ENCODE measurements at places on chromosomes 16 and 17. TPM values are rescaled to one million over a fixed set of nuclear protein-coding genes. Genes with fewer than 3 reads are reported as not detected.

KRT25 gene
- total RNA-seq, result not detected

GRCh38 chr16:57882792-57883191 lies 80.5 kb upstream of the KIFC3 start:
- DNase-seq, result no peak

DNA sequence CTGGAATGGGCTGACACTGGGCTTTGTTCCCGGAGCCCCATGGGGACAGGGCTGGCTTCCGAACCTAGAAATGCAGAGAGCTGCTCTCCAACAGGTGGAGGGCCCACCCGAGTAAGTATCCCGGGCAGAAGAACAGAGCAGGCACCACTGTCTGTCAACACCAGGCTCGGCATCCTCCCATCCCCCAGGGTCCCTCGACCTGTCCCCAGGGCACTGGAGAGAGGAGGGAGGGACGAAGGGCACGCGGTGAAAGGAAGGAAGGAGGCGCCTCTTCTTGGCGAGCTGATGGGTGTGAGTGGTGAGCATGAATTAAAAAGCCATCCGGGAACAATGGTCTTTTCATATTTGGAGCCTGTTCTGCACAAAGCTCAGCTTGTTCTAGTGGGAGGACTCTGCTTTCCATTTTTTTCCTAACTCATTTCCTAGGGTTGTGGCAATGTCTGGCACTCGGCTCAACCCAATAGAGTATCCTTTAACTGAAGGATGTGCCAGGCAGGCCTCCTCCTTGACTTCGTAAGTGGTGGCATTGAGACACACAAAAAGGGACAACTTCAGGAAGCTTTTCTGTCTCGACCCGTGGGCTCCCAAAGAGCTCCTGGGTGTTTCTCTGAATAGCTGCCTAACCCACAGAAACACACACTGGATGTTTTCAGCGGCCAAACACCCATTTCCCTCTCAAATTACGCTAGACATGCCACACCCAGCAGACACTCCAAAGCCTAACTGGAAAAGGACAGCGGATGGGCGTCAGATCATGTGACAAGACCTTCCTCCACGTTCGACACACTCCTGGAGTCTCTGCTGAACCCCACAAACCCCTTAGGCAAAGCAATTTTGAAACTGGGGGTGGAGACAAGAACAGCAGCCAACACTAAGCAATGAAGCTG lies 47.7 kb downstream of the ZFHX3 start:
- no peak for DNase-seq

SPIRE2 gene
- 1.2 TPM for total RNA-seq

GRCh38 chr17:33049781-33050414 lies 58.3 kb downstream of the SPACA3 start:
- no peak for DNase-seq

- no peak for DNase-seq
These were observed 15.6 kb downstream of the CNTROB start for GRCh38 chr17:7947651-7948050.

- no peak for DNase-seq
These were observed 81.6 kb upstream of the XYLT1 start for GRCh38 chr16:17552351-17552750.

DNA sequence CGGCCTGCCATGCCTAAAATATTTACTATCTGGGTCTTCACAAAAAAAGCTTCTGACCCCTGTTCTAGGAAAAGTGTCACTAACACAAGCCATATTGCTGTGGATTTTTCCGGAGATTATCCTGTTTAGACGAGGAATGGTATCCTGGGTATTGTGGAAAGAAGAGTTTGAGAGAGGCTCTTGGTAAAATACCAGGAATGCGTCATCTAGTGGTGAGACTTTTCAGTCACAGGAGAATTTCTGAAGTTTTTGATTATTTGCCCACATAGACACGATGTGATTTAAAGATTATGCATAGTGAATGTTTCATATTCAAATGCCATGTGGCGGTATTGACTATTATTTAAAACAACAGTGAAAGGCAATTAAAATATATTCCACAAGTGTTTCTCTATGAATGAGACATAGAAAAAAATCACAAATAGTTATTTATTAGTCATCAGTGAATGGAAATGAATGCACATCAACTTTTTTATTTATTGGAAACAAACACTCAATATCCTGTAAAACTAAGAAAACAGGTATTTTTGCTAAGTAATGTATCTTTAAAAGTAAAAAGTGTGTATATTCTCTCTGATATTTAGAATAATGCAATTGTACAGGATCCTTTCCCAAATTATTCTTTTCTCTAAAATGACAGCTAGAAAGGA lies 7.8 kb downstream of the KRT28 start:
- DNase-seq, result peak; percentile 9

- no peak for DNase-seq
These were observed 265.0 kb downstream of the CPPED1 start for GRCh38 chr16:12538667-12539091.

DNA sequence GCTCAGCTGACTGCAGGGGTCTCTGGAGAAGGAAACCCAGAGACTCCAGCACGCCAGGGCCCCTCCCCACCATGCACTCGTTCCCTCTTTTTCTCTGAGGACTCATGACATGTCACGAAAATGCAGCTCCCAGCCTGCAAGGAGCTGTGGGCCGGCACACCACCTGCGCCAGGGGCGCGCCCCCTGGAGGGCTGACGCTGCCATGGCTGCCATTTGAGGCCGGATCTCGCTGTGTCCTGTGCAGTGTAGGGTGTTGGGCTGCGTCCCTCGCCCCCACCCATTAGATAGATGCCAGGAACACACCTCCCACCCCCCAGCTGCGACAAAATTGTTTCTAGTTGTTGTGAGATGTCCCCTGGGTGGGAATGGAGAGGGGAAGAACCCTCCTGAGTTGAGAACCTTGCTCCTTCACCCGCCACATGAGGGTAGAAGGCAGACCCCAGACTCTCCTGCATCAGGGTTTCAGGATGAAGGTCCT lies 8.2 kb downstream of the SYNGR2 start:
- DNase-seq, result no peak

DNA sequence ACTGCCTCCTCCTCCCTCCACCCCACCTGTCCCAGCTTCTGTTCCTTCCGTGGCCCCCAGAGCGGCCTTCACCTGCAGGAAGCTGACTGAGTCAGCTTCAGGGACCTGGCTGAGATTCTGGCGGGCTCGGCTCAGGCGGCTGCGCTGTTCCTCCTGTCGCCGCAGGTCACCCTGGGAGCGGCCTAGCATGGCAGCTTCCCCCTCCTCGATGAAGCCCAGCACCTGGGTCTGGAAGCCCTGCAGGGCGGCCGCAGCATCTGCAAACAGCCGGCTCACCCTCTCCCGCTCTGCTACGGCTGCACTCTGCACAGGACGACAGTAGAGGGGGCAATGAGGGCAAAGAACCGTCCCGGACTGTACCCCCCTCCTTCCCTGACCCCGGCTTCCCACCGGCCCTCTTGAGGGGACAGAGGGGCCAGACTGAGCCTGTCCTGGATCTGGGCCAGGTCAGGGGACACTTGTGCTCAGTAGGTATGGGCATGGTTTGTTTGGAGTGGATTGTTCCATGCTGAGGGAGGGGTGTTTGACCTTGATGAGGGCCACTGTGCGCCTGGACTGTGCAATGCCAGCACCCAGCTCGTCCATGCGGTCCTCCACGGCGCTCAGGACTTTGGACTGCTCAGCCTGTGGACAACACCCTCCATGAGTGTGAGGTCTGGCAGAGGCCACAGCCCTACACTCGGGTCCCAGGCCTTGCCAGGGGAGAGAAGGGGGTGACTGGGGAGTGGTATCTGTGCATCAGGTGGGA lies 2.0 kb downstream of the TRIM47 start:
- DNase-seq, result no peak

GRCh38 chr17:4711661-4712181 lies 1.3 kb downstream of the ARRB2 start:
- no peak for DNase-seq

GRCh38 chr17:38970128-38970527 lies 2.9 kb upstream of the FBXO47 start:
- no peak for DNase-seq

DNA sequence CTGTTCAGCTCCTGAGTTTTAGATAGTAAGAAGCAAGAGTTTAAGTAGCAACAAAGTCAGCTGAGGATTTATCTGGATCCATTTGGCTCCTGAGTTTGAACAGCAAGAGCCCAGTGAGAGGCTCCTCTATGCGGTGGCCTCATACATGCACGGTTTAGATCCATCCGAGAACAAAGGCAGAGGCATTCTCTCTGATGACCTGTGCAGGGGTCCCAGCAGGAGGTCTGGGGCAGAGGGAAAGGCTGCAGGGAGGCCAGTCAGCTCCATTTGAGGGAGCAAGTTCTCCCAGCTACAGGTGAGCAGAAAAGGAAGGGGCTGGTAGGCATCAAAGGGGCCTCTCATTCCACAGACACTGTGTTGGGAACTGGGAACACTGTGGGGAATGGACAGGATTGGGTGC lies 16.5 kb downstream of the PITPNM3 start:
- no peak for DNase-seq

WNT3 gene
- total RNA-seq, result 2.0 TPM
